ACHN (cell line): ENCODE measurements at places on chromosomes 16 and 17.

- DNase-seq: no peak
Measured at GRCh38 chr17:36689089-36689667, 87.8 kb downstream of the MRM1 start.

GRCh38 chr16:85648805-85649204 is 35.7 kb downstream of the GSE1 start:
- DNase-seq: no peak

- no peak for DNase-seq
Measured at GRCh38 chr16:30353438-30354129, 1.5 kb downstream of the CD2BP2 start.

- DNase-seq: peak; percentile 64
Measured at GRCh38 chr17:36936455-36937000, 747 bp upstream of the LHX1 start.

- DNase-seq: no peak
Measured at GRCh38 chr16:51657848-51658247, 506.8 kb upstream of the SALL1 start.

DNA sequence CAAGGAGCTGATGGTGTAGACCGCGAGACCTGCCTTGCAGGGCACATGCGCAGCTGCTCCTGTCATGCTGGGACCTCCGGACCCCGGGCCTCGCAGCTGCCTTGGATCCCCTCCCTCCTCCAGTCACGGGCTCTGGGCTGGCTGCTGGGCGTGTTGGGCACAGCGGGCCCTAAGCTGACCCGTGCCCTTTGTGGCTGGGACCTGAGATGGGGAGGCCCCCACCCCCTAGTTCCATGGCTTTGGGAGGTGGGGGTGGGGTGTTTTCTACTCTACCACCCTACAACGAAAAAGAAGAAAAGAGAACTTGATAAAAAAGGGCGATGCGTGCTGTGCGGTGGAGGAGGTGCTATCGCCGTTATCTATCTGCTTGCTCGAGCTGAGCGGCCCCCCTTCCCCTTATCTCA is 14.5 kb downstream of the ZFPM1 start:
- no peak for DNase-seq

DNA sequence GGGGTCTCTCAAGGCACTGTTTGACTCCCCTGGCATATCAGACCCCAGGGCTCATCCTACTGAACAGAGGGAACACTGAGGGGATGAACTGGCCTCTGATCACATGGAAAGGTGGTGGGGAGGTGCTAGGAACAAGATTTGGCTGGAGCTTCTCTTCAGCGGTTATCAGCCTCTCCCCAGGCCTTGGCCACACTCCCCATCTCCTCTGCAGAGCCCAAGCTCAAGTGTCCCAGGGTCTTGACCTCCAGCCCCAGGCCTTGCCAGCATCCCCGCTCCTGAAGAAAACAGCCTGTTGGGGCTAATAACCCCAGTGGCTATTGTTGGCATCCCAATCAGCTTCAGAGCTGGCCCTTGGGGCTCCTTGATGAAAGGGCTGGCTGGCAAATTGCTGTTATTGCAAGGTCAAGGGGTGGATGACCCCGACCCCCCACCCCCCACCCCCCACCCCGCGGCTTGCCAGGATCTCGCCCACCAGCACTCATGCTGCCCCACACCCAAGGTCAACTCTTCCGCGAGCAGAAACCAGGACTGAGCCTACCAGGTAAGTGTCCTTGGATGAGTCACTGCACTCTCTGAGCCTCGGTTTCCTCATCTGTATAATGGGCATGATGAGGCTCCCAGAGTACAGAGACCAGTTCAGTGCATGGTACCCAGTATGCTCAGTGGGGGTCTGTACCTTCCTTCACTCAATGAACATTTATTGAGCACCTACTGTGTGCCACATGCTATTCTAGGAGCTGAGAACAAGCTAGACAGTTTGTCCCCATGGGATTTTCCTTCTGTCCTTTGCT is 18.8 kb upstream of the FAM83G start:
- no peak for DNase-seq

DNA sequence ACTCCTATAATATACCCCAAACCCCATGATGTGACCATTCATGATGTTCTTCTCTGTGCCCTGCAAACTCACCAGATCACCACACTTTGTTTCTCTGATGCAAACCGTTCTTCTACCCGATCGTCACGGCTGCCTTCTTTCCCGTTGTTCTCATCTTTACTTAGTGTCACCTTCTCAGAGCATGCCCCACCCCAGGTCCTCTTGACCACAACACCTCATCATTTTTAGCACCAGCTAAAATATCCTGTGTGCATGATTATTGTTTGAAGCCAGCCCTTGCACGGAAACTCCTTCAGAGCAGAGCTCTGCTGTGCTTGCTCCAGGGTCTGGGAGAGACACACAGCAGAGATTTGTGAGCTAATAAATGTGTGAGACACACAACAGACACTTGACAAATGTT is 38.9 kb upstream of the CREBBP start:
- DNase-seq: no peak

- DNase-seq: peak; percentile 10
Measured at GRCh38 chr17:8846768-8847211, 20.7 kb downstream of the PIK3R6 start.
